Activated CD8-positive, alpha-beta memory T cell treated with anti-CD3 and anti-CD28 coated beads, Interleukin-2, amount 10 ng/mL, durations not matched to agents 7 days and 5 days (primary cell): ENCODE measurements at places on chromosomes 3 and 15. TPM values are rescaled to one million over a fixed set of nuclear protein-coding genes. Genes with fewer than 3 reads are reported as not detected.
A peak's percentile ranks its signal among the peaks of the same experiment; 100 is the strongest.

DNA sequence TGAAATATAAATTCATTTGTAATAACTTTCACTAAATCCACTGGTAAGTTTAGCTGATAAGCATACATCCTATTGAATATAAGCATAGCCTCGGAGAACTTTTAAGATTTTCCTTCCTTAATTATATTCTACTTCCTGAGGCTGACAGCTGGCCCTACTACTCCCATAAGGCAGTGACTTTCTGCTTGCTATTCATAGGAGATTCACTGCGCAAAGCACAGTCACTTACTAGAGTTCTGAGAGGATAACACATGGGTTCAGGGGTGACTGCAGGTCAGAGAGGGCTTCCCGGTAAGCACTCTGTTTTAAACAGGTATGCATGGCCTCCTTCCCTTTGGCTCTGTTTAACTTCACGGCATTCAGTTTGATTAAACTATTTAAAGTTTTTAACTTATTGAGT lies 75.8 kb downstream of the FAIM start:
- DNase-seq: no peak

GRCh38 chr3:55329849-55330248 lies 157.3 kb downstream of the WNT5A start:
- DNase-seq: no peak

DNA sequence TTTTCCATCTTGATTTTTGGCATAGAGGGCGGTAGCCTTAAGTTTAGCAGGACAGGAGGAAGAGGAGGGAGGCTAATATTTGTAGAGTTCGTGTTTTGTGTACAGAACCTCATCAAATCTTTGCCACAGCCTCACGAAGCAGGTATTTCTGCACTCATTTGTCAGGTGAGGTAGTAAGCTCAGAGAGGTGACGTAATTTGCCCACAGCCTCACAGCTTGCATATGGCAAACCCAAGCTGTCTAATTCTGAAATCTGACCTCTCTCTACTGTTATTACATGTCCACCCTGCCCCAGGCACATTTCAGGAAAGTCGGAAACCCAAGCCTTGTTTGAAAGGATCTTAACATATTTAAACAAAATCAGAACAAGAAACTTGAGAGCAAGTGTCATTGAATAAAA lies 91.1 kb upstream of the TPM1 start:
- DNase-seq: no peak

DNA sequence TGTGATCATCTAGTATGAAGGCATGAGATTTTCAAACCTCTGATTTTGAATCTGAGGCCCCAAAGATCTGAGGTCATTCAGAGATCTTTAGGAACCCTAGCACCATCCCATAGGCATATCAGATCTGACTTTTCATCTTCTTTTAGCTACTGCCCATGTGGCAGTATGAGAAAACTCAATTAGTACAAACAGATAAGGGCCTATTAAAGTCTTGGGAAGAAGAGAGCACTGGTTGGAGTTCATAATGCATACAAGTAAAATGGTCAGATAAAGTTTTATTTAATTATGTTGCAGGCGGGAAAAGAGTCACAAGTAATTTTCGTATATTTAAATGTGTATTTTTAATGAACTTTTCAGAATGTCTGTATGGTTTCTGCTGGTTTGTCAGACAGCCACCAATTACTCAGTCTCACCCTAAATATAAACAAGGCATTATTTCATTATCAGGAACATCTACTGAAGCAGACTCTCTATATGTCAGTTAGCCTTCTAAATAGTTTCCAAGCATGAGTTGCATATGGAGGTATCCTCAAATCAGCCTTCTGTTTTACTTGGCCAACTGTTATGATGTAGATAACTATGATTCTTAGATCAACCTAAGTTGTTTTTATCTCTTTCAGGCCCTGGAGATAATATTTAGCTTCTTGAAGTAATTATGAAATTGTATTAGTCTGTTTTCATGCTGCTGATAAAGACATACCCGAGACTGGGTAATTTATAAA lies 340.3 kb upstream of the TBC1D5 start:
- no peak for DNase-seq

DNA sequence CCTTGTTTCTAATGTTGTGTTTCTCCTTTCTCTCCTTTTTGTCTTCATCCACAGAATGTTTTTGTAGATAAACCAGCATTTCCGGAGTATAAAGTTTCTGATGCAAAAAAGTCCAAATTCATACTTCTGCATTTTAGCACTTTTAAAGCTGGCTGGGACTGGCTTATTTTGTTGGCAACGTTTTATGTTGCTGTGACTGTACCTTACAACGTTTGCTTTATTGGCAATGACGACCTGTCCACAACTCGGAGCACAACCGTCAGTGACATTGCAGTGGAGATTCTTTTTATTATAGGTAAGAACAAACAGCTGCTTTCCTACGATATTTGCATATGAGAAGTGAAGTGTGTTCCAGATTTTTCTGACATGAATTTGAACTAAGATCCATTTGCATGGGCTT lies 199.4 kb downstream of the KCNH8 start:
- no peak for DNase-seq

DNA sequence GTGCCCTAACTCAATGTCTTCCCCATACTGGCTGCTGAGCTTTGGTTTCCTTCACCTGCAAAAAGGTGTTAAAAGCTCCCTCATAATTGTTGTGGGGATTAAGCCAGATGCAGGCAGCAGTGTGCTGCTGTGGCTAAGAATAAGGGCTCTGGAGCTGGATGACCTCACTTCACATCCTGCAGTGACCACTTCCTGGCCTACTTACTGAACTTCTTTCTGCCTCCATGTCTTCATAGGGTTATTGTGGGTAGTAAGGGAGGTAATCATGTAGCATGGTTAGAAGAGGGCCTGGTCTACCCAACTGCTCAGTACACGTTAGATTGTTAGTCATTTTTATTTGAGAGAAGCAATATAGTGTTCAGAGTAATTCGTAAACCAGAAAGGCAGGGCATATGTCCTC lies 18.4 kb downstream of the GYG1 start:
- peak; percentile 91 for DNase-seq

The B3GALNT1 gene
- total RNA-seq: 1.7 TPM
